ENCODE measurements at places on chromosomes 11 and 22. TPM values are rescaled to one million over a fixed set of nuclear protein-coding genes. Genes with fewer than 3 reads are reported as not detected.

MUC2 gene
- not detected for total RNA-seq

VWCE gene
- 1.9 TPM for total RNA-seq

VSTM5 gene
- total RNA-seq, result 0.03 TPM

CATSPERZ gene
- not detected for total RNA-seq

LIPT2 gene
- 1.6 TPM for total RNA-seq

RGL4 gene
- not detected for total RNA-seq

CNGA4 gene
- 0.17 TPM for total RNA-seq

DCHS1 gene
- 6.6 TPM for total RNA-seq

TMA7B gene
- total RNA-seq, result not detected

TRPT1 gene
- 26.2 TPM for total RNA-seq

ALX4 gene
- total RNA-seq, result not detected

MAJIN gene
- total RNA-seq, result not detected

KCNK4 gene
- total RNA-seq, result 0.20 TPM

BID gene
- 12.4 TPM for total RNA-seq

PARVG gene
- 0.13 TPM for total RNA-seq
